ENCODE measurements at places on chromosomes 12 and 14. TPM values are rescaled to one million over a fixed set of nuclear protein-coding genes. Genes with fewer than 3 reads are reported as not detected.

The TRHDE gene
- total RNA-seq: 0.23 TPM

The ZDHHC22 gene
- 0.46 TPM for total RNA-seq

The GALNT8 gene
- not detected for total RNA-seq

The GZMH gene
- total RNA-seq: not detected

The KRT8 gene
- total RNA-seq: 2,966 TPM

The MGAT4C gene
- total RNA-seq: 0.02 TPM

The CCDC197 gene
- not detected for total RNA-seq

The SIX1 gene
- 6.5 TPM for total RNA-seq

The SYCP3 gene
- not detected for total RNA-seq

The BBOF1 gene
- 2.8 TPM for total RNA-seq

The PDZRN4 gene
- not detected for total RNA-seq

The PLEKHH1 gene
- total RNA-seq: 4.2 TPM

All from A549 treated with CORT108297 at 1 μM for 4 hours (cell line).